ENCODE measurements at places on chromosomes 2 and 18.

DNA sequence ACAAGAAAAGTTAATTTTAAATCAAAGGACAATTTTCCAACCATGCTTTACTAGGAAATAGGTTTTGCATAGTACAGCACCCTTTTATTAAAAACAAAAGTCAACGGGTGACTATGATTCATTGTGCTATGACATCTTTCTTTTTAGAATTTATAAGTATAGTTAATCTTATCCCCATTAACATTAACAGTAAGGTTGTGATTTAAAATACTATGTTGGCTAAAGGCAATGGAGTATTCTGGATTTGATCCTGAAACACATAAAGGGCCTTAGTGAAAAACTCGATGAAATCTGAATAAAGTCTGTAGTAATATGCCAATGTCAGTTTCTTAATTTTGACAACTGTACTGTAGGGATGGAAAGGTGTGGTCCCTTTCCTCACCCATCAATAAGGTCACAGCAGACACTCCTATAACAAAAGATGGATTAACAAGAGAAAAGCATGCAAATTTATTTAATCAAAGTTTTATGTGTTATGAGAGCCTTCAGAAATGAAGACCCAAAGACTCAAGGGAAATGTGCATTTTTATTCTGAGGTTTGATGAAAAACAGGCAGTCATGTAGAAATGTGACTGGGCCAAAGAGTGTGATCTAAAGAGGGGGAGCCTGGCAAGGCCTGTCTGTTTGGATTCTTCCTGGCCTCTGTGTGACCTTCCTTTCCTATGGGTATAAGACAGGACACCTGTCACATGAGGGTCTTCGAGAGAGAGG, 731.4 kb downstream of the TSN start:
- DNase-seq, result no peak

- DNase-seq, result no peak
Measured at GRCh38 chr2:134491022-134491421, 227.8 kb downstream of the TMEM163 start.

DNA sequence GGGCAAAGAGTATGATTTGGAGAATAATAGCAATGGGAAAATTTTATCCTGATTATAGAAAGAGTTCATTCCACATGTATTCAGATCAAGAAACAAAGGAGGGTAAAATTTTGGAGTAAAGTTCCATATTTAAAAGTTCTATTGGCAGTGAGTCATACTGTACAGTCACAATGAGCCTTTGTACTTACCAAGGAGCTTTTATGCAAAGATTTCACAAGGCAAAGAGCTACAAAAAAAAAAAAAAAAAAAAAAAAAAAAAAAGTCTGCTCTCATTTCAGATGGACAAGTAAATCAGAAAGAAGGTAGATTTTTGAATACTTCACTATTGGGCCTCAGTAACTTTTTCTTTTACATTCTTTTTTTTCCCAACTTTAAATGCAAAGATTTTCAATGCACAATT, 1802.2 kb upstream of the PIK3C3 start:
- no peak for DNase-seq

GRCh38 chr2:219578811-219579613, 6.9 kb downstream of the INHA start:
- no peak for DNase-seq

DNA sequence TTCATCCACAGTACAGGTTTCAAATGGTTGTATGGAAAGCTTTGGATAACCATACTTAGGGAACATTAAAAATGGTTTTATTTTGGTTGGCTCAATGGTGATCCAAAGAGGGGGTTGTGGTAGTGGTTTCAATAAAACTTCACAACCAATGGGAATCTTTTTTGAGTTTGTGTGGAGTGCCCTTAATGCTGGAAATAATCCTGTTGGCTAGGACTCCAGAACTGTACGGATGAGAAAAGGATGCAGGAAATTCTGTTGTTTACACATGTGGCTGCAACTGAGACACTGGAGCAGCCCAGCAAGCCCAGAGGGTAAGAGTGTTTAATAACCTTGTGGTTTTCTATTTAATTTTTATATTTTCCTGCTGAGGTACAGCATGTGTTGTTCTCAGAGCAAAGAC, at the start of gene CCDC102B:
Gene CCDC102B, plus strand, starts transcription at position 210 of the 400 bp plus-strand sequence. CDS start 38,684 bp downstream, outside the sequence.
- DNase-seq, result no peak

GRCh38 chr18:50117863-50118262, 77.1 kb downstream of the MYO5B start:
- DNase-seq, result no peak

- no peak for DNase-seq
Measured at GRCh38 chr2:204024503-204024902, 87.9 kb downstream of the ICOS start.

DNA sequence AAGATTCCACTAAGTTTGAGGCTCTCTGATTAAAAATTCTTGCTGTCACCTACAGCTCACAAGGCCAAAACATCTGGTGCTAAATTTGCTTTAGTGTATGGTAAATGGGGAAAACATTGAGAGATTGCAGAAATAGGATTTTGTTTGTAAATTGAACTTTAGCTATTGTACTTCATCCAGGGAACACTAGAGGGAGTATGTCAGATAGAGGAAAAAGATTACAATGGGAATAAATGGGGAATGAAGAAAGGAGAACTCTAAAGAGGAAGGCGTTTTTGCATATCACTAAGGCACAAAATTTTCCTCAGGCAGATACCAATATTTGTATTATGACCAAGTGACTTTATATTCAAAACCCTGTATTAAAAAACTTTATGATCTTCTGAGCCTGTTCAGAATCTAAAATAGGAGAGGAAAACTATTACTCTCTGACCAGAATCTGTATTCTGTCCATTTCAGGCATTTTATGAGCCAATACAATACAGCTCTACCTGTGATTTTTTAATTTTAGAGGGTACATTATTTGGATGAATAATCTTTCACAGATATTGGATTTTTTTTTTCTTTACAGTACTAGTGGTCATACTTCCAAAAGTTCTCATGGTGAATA, 52.3 kb upstream of the ITGB6 start:
- DNase-seq, result peak; percentile 22

GRCh38 chr18:37422116-37422515, 143.5 kb downstream of the CELF4 start:
- DNase-seq, result no peak

- no peak for DNase-seq
Measured at GRCh38 chr18:50855976-50856757, 22.8 kb upstream of the ME2 start.

GRCh38 chr2:223668302-223668998, 66.3 kb upstream of the SCG2 start:
- no peak for DNase-seq

DNA sequence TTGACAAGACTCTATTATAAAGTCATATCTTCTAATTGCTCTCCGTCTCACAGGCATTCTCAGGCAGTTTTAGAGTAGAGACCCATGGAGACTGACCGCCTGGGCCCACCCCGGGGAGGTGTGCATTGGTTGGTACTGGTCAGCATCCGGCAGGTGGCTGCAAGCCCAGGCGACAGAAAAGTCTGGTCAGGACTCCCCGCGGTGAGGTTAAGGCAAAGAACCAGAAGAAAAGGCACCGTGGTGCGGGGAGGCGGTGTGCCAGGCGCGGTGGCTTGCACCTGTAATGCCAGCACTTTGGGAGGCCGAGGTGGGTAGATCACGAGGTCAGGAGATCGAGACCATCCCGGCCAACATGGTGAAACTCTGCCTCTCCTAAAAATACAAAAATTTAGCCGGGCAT, 32.5 kb downstream of the AMER3 start:
- DNase-seq, result no peak

GRCh38 chr18:35467624-35468016, 30.1 kb downstream of the INO80C start:
- DNase-seq, result peak; percentile 73

DNA sequence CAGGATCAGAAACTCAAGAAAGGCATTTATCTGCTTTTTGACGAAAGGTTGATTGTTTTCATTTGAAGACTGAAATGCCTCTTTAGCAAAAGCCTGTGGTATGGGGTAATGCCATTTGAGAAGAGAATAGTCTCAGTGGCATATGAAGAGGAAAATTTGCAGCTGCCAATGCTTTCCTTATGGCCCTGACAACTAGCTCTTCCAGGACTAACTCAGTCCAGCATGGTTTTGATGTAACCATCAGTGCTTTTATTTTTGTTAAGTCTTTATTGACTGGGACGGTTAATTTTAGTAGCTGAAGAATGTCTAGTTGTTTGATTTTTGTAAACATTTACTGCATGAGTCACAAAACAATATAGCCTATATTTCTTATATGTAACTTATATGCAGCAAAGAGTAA, 158.4 kb downstream of the LNPK start:
- DNase-seq, result no peak

- no peak for DNase-seq
Measured at GRCh38 chr2:150258781-150259307, 228.6 kb downstream of the RND3 start.

GRCh38 chr2:130871843-130872740, 35.4 kb downstream of the ARHGEF4 start:
- DNase-seq, result no peak

DNA sequence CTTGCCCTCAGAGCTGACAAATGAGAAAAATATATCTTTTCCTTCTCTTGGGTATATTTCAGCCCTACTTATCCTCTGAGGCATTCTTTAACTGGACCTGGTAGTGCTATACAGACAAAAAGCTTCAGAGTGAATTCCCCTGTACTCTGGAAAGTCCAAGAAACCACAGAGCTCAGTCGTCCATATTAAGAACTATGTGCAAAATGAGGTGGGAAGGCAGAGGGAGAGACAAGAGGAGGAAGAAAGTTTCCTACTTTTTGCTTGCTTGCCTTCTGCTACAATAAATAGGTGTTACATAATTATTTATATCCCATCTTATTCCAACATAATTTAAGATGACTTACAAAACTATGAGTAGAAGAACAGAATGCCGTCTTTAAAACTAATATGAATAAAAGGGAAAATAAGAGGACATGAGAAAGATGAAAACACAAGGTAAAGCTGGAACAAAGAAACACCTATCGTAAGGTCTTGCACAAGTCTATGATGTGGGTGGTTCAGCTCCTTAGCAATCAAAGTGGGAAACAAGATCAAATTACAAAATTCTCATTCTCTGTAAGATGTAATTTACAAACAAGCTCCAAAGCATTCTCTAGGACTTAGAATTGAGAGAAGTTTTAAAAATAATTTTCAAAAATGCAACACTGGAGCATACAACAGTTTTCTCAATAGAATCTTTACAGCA, 97.9 kb downstream of the BAZ2B start:
- DNase-seq, result no peak

DNA sequence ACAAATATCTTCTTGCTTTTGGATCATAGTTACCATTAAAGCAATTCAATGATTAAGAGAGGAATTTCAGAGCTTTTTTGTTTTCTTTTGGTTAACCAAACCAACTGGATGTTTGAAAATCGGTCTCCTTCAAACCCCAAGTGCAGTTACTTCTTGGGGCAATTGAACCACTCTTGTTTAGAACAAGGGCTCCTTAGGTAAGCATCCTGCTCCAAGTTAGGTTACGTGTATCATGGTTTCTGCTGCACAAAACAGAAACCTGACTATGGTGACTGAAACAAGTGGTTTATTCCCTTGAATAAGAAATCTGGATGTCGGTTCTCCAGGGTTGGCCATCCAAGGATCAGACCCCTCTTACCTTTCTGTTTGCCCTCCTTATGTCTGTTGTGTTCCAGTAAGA, 16.1 kb upstream of the LGALSL start:
- no peak for DNase-seq

- DNase-seq, result no peak
Measured at GRCh38 chr2:29013057-29013780, 32.1 kb downstream of the TOGARAM2 start.

DNA sequence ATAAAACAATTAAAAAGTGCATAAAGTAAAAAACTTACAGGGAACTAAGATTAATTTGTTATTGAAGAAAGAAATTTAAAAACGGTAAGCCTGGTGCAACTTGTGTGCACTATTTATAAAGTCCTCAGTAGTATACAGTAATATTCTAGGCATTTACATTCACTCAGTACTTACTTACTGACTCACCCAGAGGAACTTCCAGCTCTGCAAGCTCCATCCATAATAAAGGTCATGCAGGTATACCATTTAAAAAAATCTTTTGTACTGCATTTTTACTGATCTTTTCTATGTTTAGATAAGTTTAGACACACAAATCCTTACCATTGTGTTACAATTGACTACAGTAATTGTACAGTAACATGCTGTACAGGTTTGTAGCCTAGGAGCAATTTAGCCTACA, 51.5 kb upstream of the NXPH2 start:
- DNase-seq, result no peak

DNA sequence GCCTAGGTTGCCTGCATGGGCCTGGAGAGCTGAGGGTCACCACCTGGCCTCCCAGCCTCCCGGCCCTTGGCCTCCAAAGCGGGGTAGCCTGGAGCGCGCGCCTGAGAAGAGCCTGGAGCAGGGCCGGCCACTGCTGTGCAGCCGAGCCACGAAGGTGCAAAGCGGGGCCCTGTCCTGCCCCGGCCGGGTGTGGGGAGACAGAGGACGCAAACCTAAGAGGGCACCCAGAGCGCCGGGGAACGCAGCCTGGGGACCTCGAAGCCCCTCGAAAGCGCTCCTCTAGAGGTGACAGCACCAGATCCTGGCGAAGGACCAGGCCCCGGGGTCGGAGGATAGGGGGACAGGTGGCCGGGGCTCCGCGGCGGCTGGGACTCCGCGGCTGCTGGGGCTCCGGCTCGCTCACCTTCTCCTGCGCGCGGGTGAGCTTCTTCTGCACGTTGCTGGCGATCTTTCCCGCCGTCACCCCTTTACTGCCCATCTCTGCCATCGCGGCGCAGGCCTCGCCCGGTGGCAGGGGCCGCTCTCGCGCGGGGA, 430 bp downstream of the BIN1 start:
- DNase-seq, result peak; percentile 34

DNA sequence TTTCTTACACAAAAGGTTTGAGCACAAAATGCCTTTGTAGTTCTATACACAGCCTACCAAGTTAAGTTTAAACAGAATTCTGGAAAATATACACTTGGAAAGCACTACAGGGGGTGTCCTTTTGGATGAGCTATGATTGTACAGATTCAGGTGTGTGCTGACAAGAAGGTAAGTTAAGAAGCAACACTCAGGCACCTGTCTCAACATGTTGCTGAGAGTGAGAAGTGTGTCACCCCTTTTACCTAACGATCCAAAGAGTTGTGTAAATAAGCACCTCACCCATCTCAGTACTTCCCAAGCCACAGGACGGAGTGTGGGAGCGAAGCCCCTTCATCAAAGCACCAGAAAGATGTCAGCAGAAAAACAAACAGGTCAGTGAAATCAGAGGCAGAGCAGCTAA, 109.5 kb upstream of the DAPL1 start:
- DNase-seq, result no peak

DNA sequence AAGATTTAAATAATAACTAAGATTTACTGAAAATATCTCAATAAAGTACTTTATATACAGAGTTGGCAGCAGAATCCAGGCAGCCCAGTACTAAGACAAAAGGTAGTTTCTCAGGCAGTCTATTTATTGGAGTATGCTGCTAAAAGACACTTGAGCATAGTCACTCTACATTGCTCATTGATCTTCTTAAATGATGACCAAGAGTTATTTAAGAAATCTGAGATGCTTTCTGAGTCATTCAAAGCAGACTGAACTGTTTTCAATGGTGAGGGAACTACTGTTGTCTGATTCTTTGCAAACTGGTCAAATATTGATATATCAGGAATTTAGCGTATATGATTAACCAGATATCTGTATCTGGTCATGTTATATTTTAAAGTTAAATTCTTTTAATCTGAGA, 133.6 kb downstream of the PHLPP1 start:
- DNase-seq, result no peak

Data from germinal center (tissue), 1 donor.